ENCODE measurements at places on chromosomes 6 and 20. TPM values are rescaled to one million over a fixed set of nuclear protein-coding genes. Genes with fewer than 3 reads are reported as not detected.

GRCh38 chr20:58014628-58015315, 213.7 kb downstream of the ANKRD60 start:
- DNase-seq = no peak

DNA sequence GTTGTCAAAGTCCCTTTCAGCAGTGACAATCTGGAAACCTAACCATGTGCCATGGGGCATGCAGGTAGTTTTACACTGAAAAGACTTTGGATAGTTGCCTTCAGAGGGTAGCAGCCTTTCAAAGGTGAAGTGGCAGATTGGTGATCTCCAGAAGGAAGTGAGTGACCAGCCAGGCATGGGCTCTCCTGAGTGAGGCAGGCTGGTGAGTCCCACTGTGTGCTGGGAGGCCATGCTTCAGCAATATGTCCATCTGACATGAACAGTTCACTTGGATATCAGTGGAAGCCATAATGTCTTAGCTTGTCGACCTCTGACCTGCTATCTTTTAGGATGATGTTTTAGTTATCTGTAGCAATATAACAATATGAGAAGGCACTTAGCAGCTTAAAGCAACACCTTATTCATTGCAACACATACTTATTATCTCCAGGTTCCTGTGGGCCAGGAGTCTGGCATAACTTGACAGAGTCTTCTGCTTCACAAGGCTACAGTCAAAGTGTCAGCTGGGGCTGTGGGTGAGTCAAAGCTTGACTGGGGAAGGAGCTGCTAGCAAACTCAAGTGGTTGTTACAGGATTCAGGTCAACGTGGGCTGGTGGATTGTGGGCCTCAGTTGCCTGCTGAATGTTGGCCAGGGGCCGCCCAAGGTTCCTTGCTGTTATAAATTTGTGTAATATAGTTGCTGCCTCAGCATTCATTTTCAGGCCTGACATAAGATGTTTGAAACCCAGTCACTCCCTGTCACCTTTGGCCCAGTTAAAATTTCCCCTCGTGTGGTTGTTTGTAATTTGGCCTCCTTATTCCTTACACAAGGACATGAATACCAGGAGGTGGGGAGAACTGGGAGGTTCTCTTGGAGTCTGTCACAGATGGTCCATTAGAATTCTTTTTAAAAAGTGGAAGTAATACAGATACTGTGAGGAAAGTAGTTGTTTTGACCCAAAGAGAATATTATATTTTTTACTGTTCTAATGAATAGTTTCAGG, 100.2 kb downstream of the UST start:
- no peak for DNase-seq

GRCh38 chr20:9635750-9636149, 121.4 kb downstream of the LAMP5 start:
- no peak for DNase-seq

- no peak for DNase-seq
Observed at GRCh38 chr20:50513169-50514034, 3.2 kb downstream of the PTPN1 start.

DNA sequence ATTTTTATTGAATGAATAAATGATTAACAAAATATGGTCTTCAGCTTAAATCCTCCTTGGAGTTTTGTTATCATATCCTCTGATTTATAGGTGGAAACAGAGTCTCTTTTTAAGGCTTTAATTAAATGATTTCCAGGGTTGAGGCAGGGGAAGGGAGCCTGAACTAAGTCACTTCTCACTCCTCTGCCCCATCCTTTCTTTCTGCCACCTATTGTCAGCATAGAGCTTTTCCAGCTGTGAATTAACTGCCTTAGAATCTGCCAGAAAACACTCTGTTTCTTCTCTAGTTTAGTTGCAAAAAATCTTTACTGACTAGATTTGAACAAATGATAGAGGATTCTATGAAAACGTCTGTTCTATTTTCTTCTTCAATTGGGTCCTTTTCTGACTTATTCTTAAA, 9.8 kb downstream of the OGFRL1 start:
- DNase-seq = no peak

DNA sequence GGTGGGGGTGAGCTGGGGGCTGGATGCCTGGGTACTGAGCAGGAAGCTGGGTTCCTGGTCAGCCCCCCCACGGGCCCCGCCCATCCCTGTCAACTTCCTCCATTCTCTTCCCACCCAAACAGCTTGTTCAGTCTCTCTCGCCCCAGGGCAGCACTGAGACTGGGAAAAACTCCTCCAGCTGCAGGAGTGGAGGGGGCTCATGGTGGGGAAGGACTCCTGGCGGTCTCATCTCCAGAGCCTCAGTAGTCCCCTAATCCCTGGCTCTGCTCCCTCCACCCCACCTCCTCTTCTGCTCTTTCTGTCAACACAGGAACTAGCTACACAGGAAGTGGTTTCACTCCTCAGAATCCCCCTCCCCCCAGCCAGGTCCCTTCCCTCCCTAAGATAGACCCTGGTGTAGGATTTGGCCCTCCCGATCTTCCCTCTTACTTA, at the start of gene GPSM3:
GPSM3 (minus strand) TSS at position 36 of the 432 bp plus-strand sequence. CDS start 130 bp downstream, outside the sequence.
- DNase-seq = peak; percentile 78

DNA sequence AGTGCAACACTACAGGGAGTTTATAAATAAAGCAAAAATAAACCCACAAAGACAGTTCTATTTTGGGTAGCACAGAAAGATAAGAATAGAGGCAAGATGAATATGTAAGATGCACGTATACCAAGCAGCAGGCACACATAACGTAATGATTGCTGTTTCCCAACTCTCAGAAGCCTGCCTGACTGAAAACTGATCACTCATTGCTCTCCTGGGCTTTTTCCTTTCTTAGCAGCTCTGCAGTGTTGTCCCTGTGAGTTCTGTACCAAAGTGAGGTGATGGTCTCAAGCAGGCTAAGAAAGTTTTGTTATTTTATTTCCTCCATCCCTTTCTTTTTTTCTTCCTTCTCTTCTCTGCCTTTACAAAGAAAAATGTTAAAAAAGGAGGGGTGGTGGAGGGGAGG, 522.0 kb upstream of the MAN1A1 start:
- DNase-seq = no peak

DNA sequence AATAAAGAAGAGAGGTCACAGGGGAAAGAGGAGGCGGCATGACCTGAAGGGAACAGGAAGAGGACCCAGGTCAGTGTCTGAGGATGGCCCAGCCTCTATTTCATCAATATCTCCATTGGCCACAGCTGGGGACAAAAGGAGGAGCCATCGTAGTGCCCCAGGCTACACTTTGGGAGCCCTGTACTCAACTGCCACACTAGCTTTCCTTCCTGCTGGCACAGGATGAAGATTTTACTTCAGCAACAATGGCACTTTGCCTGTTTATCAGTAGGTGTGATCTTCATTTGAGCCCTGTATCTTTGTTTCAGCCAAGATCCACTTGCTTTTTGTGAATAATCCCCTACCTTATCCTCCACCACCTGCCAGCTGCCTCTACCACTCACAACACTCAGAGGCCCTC, 35.4 kb upstream of the RCAN2 start:
- no peak for DNase-seq

DNA sequence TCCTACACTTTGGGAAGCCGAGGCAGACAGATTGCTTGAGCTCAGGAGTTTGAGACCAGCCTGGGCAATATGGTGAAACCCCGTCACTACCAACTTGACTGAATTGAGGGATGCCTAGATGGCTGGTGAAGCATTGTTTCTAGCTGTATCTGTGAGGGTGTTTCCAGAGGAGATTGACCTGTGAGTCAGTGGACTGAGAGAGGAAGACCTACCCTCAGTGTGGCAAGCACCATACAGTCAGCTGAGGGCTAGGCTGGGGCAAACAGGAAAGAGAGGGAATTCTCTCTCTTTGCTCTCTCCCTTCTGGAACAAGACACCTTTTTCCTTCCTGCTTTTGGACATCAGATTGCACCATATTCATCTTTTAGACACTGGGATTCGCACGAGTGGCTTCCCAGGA, 3.7 kb upstream of the ZUP1 start:
- DNase-seq = no peak

DNA sequence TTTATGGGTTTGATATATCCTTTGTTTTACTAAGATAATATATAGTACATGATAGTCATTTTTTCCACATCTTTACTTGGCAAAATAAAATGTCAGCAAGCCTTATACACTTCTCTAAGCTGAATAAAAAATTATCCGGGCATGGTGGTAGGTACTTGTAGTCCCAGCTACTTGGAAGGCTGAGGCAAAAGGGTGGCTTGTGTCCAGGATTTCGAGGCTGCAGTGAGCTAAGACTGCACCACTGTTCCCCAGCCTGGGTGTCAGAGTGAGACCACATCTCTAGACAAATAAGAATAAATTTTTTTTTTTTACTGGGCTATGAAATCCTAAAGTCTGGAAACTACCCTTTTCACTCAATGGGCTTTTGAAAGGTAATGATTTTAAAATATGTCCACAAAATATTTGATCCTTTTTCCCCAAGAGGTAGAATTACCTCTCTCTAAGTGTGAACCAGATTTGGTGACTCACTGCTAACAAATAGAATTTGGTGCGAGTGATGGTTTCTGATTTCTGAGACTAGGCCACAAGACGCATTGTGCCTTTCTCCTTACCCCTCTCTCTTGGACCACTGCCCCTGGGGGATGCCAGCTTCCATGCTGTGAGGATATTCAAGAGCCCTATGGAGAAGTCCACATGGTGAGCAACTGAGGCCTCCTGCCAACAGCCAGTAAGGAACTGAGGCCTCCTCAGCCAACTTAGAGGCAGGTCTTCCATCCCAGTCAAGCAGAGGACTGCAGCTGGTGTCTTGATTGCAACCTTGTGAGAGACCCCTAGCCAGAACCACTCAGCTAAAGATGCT, 84.2 kb upstream of the ZNFX1 start:
- DNase-seq = no peak

DNA sequence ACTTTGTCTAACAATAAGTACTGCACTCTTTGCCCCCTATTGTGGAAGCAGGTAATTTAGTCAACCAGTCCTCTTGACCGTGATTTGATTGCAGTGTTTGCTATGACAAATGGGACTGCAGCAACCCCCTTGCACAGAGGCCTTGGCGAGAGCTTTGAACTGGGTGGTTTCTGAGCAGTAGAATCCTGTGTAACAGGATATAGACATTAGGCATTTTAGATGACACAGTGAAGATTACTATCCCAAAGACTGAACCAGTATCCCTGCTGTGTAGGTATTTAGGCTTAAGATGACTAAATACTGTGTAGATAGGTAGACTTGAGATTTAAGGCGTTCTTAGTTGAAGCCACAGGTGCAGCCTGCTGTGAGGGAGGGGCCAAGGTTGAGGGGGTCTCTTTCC, 9.9 kb downstream of the DNMT3B start:
- no peak for DNase-seq

GRCh38 chr6:90523779-90524310, 63.0 kb downstream of the MAP3K7 start:
- DNase-seq = no peak

DNA sequence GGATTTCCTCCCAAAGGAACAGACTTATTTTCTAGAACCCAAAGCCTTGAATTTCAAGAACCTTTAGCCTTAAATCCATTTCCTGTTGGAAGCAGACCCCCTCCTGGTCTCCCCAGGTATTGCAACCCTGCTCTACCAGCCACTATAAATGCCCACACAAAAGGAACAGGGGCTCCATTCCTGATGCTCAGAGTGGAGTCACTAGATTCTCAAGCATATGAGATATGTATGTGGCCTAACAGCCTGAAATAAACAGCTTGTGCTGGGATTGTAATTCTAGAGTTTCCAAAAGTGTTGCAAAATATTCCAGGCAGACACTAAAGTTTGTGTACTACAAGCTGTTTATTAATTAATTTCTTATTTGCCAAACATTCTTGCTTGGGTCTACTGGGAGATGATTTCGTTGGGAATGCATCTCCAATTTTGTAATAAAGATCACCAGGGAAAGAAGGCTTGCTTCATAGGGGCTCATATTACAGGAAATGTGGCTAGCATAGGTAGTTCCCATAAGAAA, 44.8 kb downstream of the RIPOR3 start:
- no peak for DNase-seq

The C6orf52 gene
- polyA plus RNA-seq = 0.33 TPM

The C20orf202 gene
- 0.10 TPM for polyA plus RNA-seq

The HLA-G gene
- polyA plus RNA-seq = not detected

The ECT2L gene
- not detected for polyA plus RNA-seq

The BPIFB2 gene
- not detected for polyA plus RNA-seq

The OR2H1 gene
- not detected for polyA plus RNA-seq

The LRRC73 gene
- 0.10 TPM for polyA plus RNA-seq

The L3MBTL3 gene
- polyA plus RNA-seq = 1.00 TPM

The LY6G5C gene
- polyA plus RNA-seq = 1.4 TPM

The OR2B3 gene
- polyA plus RNA-seq = not detected
